Sigmoid colon (tissue), 7 donors: ENCODE measurements at places on chromosomes 13 and 19. TPM values are rescaled to one million over a fixed set of nuclear protein-coding genes. Genes with fewer than 3 reads are reported as not detected.

- DNase-seq: no peak
Observed at GRCh38 chr13:26473571-26474230, 83.8 kb upstream of the WASF3 start.

GRCh38 chr13:107912745-107913144, 302.6 kb downstream of the LIG4 start:
- no peak for DNase-seq

GRCh38 chr13:23609414-23609760, 39.2 kb downstream of the TNFRSF19 start:
- DNase-seq: no peak

- no peak for DNase-seq
Observed at GRCh38 chr13:109918179-109918711, 131.9 kb upstream of the IRS2 start.

DNA sequence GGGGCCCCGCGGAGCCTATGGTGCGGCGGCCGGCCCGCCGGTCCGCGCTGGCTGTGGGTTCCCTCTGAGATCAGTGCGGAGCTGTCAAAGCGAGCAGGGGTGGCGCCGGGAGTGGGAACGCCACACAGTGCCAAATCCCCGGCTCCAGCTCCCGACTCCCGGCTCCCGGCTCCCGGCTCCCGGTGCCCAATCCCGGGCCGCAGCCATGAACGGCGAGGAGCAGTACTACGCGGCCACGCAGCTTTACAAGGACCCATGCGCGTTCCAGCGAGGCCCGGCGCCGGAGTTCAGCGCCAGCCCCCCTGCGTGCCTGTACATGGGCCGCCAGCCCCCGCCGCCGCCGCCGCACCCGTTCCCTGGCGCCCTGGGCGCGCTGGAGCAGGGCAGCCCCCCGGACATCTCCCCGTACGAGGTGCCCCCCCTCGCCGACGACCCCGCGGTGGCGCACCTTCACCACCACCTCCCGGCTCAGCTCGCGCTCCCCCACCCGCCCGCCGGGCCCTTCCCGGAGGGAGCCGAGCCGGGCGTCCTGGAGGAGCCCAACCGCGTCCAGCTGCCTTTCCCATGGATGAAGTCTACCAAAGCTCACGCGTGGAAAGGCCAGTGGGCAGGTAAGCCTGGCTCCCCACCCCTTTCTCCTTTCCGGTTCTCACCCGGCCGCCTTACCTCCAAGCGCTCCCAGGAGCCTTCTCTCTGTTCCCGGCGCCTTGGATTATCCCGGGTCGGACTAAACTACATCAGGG, at the start of gene PDX1:
Gene PDX1, plus strand, starts transcription at position 67 of the 743 bp plus-strand sequence. Its CDS starts 139 bp downstream, at position 206.
- DNase-seq: no peak

- no peak for DNase-seq
Observed at GRCh38 chr19:17052439-17052838, 22.8 kb downstream of the HAUS8 start.

DNA sequence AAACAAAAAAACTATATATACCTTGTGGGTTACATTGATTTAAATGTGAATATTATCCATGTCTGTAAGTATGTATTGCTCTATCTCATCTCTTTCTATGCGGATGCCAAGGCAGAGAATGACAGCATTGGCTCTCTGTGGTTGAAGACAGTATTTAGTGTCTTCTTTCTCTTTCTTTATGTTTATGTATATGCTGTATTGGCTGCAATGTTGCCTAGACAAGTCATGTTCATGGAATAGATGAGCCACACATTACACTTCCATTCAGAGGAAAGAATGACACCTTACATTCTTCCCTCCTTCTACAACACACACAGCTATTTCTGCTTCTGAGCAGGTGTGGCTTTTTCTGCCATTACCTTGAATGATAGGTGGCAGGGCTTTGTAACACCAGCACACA, 639.4 kb upstream of the MIR17HG start:
- no peak for DNase-seq

KLK4 gene
- total RNA-seq: not detected

IGFL1 gene
- total RNA-seq: not detected

SLC25A41 gene
- 1.1 TPM for total RNA-seq

TEX29 gene
- not detected for total RNA-seq

DUXA gene
- total RNA-seq: not detected
